ENCODE measurements at places on chromosomes 5 and 9.

GRCh38 chr9:71549023-71549422, 219.3 kb downstream of the CEMIP2 start:
- no peak for DNase-seq

DNA sequence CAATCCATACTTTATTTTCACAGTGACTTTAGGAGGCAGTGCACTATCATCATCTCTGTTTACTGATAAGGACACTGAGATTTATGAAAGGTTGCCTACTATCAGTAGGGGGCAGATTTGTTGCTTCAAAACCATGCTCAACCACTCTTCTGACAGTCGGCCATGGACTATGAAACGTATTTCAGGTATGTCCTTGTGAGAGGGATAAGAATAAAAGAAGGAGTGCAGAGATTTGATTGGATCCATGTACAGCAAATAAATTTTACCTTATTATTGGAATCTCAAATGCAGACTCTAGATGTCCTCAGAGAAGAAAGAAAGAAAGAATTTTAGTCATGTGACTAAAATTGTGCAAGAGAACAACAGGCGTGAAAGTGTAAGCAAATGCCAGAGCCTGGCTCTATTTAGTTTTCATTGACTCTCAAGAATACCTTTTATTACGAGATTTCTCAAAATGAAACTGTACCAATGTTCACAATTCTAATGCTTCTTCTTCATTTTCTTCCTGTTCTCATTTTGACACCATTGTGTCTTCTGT, 296.6 kb upstream of the RASA1 start:
- DNase-seq: no peak

GRCh38 chr9:123081824-123082223, 48.4 kb downstream of the GPR21 start:
- peak; percentile 18 for DNase-seq

- DNase-seq: no peak
Measured at GRCh38 chr9:127773272-127773671, 5.2 kb downstream of the SH2D3C start.

- no peak for DNase-seq
Measured at GRCh38 chr9:78622126-78622525, 325.2 kb downstream of the PSAT1 start.

GRCh38 chr5:112492291-112492690, 73.2 kb upstream of the EPB41L4A start:
- DNase-seq: peak; percentile 45

GRCh38 chr5:115584501-115584900, 17.8 kb downstream of the TICAM2 start:
- no peak for DNase-seq

DNA sequence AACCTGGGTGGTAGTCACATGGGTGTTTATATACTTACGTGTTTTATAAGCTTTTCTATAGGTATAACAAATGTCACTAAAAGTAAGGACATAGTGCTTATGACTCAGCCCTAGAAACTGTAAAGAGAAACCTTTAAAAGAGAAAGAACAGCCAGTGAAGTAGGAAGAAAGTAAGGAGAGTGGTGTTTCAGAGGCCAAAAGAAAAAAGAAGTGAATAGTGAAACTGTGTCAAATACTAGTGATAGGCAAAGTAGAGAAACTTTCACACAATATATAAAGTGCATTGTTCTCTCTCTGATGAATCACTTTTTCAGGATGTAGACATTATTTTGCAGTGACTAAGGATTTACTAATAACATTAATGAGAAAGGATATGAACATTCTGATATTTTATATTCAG, 74.2 kb upstream of the SUSD1 start:
- no peak for DNase-seq

GRCh38 chr5:72857396-72857795, 40.9 kb downstream of the TNPO1 start:
- DNase-seq: no peak

DNA sequence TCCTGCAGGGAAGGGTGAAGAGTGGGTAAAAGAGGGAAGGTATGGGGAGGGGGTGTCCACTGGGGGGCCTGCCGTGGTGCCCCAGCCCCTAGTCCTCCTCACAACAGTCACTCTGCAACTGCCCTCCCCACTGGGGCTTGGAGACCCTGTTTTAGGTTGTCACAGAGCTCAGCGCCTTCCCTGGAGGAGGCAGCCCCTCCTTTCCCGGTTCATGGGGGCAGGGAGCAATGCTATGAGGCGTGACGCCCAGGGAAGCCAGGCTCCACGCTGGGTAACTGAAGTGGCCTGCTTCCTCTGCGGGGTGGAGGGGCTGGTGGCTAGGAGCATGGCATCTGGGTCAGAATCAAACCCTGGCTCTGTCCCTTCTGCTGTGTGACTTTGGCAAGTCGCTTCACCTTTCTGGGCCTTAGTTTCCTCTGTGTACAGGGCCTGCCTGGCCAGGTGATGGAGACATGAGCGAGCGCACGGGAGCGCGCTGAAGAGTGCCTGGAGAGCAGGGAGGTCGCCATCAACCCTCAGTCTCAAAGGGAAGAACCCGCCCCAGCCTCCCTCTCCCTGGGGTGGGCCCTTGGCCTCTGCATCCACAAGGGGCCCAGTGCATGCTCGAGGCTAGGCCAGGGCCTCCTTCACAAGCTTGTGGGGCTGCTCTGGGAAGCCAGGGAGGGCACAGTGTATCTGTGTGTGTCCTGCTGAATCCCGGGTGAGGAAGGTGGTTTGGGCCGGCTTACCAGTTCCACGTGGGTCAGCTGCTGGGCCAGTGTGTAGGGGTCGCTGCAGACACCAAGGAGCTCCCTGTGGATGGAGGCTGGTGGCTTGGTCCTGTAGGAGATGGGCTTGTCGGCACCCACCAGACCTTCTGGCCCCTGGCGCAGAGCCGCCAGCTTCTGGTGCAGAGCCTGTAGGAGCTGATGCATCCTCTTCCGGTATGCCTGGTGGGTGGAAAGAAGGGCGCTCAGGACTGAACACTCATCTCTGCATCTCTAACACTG, 56.4 kb upstream of the RNF130 start:
- no peak for DNase-seq

GRCh38 chr5:9834871-9835770, 205.0 kb upstream of the TAS2R1 start:
- DNase-seq: no peak

GRCh38 chr5:141716468-141716867, 34.4 kb upstream of the ARAP3 start:
- no peak for DNase-seq

DNA sequence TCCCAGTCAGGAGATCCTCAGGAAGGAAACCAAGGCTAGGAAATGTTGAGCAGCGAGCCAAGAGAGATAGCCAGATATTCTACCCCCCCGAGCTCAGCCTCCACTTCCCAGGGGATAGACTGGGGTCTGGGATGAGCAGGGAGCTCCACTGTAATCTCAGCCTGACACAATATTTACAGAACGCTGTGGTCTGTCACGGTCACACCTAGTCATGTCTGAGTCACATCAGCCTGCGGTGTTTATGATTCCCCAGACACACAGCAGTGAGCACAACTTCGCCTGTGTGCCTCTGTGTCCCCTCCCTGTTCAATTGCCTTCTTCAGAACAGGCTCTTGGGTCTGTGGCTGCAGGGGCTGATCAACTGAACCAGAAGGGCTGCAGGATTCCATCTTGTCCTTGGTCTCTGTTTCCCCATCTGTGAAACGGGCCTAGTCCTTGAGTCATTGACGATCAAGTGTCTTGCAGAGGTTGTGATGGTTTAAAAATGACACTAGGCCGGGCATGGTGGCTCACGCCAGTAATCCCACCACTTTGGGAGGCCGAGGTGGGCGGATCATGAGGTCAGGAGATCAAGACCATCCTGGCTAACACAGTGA, 8.6 kb upstream of the PRRX2 start:
- no peak for DNase-seq

- DNase-seq: no peak
Measured at GRCh38 chr5:989961-990530, 18.6 kb upstream of the NKD2 start.

GRCh38 chr9:133783331-133783731, 45.2 kb upstream of the SARDH start:
- no peak for DNase-seq

DNA sequence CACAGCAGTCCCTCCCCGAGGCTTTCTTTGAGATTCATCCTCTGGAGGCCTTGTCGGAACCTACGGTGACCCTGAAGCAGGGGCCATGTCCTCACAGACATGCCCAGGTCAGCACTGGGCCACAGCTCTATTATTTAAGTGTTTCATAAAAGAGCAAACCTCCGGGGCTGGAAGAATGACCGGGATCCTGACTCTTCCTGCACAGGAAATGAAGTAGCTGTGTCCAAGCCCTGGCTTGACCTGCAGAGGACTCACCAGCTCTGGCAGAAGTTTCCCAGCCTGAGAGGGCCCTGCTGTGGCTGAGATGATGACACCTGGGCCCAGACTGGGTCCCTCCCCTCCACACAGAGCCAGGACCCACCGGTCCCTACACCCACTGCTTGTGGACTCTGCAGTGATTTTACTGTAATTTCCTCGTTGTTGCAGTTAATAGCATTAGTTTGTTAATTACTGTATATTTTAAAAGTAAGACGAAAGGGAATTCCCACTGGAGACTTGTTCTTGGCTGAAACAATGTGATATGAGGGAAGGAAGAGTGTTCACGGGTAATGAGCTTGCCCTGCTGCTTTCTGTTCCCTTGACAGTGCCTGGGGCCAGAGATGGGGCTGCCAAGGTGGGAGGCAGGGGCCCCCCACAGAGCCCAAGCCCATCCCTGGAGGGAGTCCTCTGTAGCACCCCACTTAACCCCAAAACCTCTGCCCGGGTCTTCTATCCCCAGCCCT, 72.2 kb downstream of the PCDH1 start:
- no peak for DNase-seq

GRCh38 chr9:97856857-97857605, 4.0 kb downstream of the FOXE1 start:
- DNase-seq: no peak

DNA sequence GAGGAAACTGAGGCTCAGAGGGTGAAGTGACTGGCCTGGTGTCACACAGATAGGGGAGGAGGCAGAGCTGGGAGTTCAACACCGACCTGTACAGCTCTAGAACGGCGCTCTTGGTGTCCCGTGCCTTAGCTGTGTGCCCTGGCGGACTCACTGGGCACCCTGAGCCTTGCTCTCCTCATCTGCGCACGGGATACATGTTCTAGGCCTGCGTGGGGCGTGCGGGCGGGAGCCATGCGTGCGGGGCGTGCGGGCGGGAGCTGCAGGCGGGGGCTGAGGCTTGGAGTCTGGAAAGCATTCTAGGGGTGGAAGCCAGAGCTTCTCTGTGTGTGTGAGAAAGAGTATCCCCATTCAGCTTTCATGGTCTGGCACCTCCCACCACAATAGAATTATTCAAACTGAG, 165.3 kb downstream of the GAPVD1 start:
- DNase-seq: no peak

- DNase-seq: no peak
Measured at GRCh38 chr5:82692826-82693225, 384.4 kb downstream of the TMEM167A start.

Measured in stimulated activated CD4-positive, alpha-beta T cell treated with anti-CD3 and anti-CD28 coated beads, Interleukin-15, amount 100 ng/mL, for 24 hours (primary cell).